ENCODE measurements at places on chromosomes 3 and 15. TPM values are rescaled to one million over a fixed set of nuclear protein-coding genes. Genes with fewer than 3 reads are reported as not detected.

The DZIP3 gene
- 2.8 TPM for total RNA-seq

The CRYBG3 gene
- 4.7 TPM for total RNA-seq

The CYP11A1 gene
- 3.0 TPM for total RNA-seq

The PDE8A gene
- 33.1 TPM for total RNA-seq

- DNase-seq = no peak
Observed at GRCh38 chr3:45021524-45022297, 4.4 kb upstream of the CLEC3B start.

DNA sequence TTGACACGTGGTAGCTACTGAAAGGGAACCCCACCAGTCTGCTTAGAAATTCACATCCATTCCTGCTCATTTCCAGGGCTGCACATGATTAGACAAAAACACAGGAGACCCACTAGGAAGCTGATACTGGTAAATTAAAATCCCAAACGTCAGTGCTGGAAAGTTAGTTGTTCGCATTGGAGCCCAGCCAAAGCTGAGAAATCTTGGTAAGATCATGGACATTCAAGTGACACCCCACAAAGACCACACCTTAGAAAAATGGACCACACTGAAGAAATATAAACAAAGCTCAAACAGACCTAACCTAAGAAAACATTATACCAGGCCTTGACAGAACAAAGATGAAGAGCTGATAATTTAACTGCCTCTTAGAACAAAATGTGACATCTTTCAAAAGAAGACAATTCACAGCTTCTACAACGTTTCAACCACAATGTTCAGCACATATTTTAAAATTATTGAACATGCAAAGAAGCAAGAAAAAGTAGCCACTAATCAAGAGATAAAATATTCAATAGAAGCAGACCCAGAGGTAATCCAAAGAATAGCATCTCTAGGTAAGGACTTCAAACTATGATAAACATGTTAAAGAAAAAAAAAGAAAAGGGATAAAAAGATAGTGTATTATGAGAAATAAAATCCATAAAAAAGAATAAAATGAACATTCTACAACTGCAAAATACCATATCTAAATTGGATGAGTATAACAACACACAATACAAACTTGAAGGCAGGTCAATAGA is 20.4 kb downstream of the RAD18 start:
- DNase-seq = no peak
